CD8-positive, alpha-beta memory T cell (primary cell): ENCODE measurements at places on chromosomes 5 and 9. TPM values are rescaled to one million over a fixed set of nuclear protein-coding genes. Genes with fewer than 3 reads are reported as not detected.

PDE8B gene
- not detected for total RNA-seq

SMARCA2 gene
- total RNA-seq, result 156 TPM

DBH gene
- total RNA-seq, result not detected

PPP6C gene
- 50.5 TPM for total RNA-seq

SPATA9 gene
- not detected for total RNA-seq

- no peak for DNase-seq
Measured at GRCh38 chr9:120484162-120484561, 95.8 kb downstream of the CDK5RAP2 start.

GRCh38 chr9:127020036-127020801, 102.2 kb downstream of the ANGPTL2 start:
- DNase-seq, result no peak

DNA sequence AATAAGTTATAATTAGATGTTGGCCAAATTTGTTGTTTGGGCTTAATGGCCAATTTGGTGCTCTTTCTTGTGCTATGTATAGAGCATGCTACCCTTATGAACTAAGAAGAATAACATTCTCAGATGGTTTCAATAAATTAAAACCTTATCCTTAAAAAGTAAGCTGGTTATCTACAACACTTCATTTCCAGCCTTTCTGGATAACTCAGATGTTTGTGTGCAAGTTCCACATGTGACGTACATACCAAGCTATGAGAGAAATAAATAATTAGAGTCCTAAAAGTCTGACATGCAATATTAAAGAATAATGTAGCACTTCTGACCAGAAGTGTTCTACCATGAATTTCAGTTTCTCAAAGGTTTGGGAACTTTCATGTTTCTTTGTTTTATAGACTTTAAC, 11.7 kb downstream of the MTREX start:
- DNase-seq, result no peak

DNA sequence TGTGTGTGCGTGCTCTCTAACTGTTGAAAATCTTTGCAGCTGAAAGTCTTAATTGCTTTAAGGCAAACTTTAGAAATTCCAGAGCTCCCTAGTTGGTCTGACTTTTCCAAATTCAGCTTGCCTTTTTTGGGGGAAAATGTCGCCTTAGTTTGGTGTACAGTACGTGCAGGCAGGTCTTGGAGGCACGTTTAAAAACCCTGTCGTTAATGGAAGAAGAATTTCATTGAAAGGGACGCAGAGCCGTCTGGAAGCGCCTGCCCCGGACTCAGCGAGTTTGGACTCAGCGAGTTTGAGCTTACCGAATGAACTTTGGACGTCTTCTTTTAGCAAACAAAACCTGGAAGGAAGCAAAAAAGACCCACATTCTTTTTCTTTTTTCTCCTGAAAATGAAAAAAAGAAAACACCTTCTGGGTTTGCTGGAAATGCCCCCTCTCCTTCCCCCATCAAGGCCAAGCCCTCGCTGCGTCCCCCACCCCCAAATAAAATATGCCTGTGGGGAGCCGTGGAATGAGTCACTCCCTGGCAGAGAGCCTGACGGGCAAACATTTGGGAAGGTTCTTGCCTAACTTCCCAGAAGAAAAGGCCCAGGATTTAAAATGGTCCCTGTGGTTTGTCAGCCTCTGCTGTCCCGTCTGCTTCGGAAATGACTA, 1.5 kb downstream of the NEK6 start:
- peak; percentile 11 for DNase-seq

- no peak for DNase-seq
Measured at GRCh38 chr5:60597572-60598320, 102.2 kb downstream of the DEPDC1B start.

DNA sequence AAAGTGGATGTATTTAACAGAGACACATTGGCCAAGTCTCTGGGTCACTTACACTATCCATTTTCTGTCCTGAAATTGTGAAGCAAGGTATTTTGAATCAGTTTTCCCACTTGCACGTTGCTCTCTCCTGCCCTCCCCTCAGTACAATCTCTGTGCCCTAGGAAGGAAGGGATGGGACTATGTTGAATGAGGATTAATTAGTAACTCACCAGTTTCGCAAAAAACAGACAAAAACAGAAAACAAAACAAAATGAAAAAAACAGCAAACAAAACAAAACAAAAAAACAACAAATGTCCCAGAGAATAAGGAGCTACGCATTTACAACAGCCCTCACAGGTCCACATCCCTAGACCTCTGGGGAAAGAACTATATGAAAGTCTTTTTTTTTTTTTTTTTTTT, 1.1 kb upstream of the CD14 start:
- DNase-seq, result no peak

- DNase-seq, result no peak
Measured at GRCh38 chr5:7501061-7501460, 105.1 kb downstream of the ADCY2 start.

DNA sequence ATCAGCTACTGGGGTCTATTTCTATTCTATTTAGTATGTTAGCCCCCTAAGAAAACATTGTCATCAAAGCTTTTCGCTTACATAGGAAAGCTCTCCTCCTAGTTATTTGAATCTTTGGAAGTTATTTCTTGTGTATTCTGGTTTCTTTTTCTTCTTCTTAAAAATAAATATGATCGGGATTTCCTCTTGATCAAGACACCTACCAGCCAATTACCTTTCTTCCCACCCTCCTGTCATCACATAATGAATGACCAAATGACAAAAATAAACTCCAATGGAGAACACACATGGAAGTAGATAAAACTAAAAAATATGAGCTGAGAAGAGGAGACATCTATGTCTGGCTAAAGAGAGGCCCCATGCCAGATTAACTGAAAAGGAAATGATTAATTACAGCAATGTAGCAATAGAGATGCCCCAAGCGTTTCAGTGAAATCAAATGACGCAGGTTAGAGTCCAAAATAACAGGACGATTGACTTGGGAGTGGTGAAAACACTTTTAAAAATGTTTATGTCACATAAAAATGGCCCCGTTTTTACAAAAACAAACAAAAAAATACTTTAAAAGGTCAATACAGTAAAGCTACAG, 59.5 kb upstream of the PCSK1 start:
- DNase-seq, result no peak

GRCh38 chr5:9307150-9307549, 238.7 kb downstream of the SEMA5A start:
- no peak for DNase-seq

GRCh38 chr9:115914291-115914690, 239.3 kb upstream of the PAPPA start:
- DNase-seq, result no peak
